ENCODE measurements at places on chromosomes 5 and 9. TPM values are rescaled to one million over a fixed set of nuclear protein-coding genes. Genes with fewer than 3 reads are reported as not detected.
A peak's percentile ranks its signal among the peaks of the same experiment; 100 is the strongest.

The LVRN gene
- not detected for total RNA-seq

The LIFR gene
- total RNA-seq: not detected

The RANBP17 gene
- not detected for total RNA-seq

The SLC1A1 gene
- 0.07 TPM for total RNA-seq

The TAF1L gene
- 0.05 TPM for total RNA-seq

The NCS1 gene
- 0.31 TPM for total RNA-seq

The GPR150 gene
- 1.8 TPM for total RNA-seq

DNA sequence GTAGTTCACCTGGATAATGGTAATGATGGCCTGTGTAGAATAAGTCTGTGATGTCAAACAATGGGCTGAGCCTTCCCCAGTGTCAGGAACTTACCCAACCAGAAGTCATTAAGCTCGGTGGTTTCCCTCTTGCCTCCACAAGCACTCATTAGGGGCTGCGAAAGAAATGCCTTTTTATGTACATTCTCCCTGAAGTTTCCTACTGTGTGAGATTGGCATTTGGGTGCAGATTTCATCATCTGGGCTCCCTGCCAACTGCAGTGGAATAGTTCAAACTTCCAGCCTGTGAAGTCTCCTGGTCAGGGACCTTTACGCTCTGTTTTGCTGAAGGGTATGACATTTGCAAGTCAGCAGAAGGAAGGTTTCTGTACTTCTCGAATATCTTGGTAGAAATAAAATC, 41.6 kb upstream of the TMEM215 start:
- no peak for DNase-seq

DNA sequence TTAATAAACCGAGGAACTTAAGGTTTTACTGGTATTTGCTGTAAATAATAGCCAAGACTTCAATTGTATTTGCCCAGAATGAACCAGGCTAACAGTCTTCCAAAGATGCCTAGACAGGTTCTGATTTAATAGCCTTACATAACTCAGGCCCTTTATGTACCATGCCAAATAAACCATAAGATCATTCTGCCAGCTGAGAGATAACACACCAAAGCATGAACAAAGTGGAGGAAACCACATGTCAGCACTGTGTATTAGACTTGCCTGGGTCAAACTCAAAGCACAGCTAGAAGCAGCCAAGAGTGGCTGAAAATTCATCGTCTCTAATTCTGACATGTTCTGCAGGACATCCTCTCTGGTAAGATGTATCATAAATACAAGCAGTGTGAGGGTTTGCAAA, 319.3 kb upstream of the ZNF608 start:
- no peak for DNase-seq

DNA sequence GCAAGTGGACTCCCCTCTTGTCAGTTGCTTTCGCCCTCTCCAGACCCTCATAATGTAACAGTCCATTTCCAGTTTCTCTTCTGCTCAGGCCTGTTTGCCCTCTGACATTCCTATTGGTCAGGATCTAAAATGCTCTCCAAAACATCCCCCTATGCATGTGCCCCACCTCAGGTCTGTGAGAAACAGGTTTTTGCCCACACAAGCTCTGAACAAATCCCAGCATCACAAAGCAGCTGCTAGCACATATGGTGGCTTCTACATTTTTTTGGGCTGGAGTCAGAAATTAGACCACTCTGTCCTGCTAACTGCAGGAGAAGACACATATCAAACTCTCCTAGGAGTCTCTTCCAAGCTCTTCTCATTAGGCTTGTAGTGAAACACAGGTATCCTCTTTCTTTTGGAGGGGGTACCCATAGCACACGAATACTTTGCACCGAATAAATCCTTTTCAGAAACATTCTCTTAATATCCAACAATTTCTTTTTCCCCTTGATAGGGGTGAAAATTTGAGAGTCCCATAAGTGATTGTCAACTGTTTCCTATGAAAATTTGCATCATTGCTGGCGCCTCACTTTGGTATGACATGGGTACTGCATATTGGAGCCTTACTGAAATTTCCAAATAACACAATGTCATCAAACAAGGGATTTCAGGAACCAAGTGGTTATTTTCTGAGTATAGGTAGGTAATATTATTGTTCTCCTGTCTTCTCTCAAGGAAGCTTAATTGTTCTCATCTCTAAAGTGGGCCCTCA, 19.3 kb upstream of the HSPA9 start:
- DNase-seq: no peak

DNA sequence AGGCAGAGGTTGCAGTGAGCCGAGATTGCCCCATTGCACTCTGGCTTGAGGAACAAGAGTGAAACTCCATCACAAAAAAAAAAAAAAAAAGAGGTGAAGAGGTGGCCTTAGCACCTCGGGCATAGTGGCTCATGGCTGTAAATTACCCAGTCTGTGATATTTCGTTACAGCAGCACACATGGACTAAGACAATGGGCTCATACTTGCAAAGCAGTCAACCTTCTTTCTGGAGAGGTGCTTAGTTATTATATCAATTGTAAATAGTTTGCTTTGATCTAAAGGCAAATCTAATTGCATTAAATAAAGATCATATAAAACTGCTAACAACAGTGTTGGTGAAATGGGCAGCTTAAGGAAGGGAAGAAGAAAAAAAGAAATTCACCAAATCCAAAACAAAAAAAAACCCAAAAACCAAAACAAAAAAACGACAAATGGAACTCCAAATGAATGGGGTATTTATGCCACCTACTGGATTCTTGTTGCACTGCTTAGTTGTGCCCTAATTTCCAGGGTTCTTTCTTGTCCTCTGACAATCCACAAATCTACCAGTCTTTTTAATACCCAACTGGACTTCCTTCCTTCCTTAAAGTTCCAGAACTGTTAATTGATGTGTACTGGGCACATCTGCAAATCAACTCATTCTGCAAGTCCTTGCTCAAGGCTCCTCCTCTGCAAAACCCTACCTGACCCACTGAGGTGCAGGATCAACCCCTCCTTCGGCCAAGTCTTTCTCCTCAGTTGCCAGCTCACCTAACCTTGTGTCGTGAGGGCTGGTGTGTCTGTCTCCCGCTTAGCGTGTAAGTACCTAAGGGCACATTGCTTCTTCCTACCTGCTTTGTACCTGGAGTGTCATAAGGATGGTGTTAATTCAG, 35.0 kb upstream of the DMRT1 start:
- DNase-seq: no peak

- peak; percentile 40 for DNase-seq
Measured at GRCh38 chr9:69672596-69673310, 582 bp upstream of the APBA1 start.

DNA sequence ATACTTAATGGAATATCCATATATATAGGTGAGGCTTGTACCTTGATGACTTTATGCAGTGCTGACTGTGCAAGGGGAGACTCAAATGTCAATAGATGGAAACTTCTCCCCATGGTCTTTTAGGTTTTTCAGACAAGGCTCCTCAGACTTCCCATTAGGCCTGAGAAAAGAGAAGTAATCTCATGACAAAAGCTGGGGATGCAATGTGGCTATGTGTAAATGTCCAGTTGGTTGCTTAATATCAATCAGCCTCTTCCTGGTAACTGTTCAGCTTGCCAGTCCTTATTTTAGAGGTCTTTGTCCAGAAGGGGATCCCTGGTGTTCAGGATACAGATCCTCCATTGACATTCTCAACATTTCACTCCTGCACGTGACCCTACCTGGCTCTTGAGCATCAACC, 621.1 kb upstream of the CDH18 start:
- no peak for DNase-seq

GRCh38 chr5:99331061-99331460, 402.3 kb upstream of the CHD1 start:
- DNase-seq: no peak

- no peak for DNase-seq
Measured at GRCh38 chr9:35605351-35606137, 482 bp downstream of the TESK1 start.

GRCh38 chr5:159324102-159324755, 6.1 kb downstream of the IL12B start:
- no peak for DNase-seq

DNA sequence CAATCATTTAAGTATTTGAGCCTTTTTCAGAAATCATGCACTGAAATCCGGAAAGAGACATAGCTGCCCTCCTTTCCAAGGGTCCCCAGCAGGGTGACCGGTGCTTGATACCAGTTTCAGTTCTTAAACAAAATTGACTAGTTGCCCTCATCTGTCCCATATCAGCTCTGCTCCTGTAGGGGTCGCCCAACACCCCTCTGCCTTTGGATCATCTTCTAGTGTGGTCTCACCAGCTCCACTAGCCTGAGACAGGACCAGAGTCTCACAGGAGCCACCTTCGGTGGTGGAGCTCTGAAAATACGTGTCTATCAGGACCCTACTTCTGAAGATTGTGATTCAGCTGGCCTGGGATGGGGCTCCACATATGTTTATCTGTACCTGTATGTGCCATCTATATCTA, 428.2 kb downstream of the ENC1 start:
- no peak for DNase-seq

DNA sequence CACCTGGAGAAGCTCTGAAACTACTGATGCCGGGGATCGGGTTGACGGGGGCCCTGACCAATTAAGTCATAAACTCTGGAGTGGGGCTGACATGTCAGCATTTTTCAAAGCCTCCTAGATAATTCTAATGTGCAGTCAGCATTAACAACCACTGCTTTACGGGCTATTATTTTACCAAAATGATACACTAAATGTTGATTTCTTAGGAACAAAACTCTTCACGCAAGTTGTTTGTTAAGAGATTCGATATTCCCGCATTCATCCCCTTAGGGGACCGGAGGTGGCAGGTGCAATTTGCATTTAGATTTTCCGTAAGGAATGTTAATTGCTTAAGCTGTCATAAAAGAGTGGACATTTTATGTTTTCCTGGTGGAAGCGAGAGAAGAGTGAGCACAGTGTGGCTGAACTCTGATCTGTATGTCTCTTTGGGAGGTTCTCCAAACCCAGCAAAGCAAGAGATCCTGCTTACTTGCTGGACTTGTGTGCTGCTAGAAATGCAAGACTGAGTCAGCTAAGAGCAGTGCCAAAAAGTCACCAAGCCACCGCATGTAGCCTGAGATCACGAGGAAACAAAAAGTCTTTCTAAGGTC, 77.6 kb downstream of the UGCG start:
- DNase-seq: no peak

- DNase-seq: no peak
Measured at GRCh38 chr9:105309531-105309931, 65.1 kb downstream of the SLC44A1 start.

GRCh38 chr5:135195270-135195608, 161.2 kb upstream of the PITX1 start:
- DNase-seq: no peak

Data from T-helper 17 cell (primary cell).